ENCODE measurements at places on chromosomes 1 and 21.

DNA sequence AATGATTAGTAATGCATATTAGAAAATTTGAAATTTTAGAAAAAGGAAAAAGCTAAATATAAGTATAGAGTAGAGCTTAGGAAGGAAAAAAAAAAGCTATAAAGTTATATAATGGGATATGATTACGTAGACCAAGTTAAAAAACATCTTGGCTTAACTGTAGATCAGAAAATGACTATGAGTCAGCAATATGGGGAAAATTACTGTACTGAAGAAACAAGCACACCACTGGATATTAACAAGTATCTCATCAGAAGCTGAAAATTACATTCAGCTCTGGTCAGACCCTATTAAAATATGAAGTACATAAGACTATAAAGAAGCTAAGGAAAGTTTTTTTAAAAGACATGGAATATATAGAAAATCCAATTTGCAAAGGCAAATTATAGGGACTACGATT, 19.5 kb downstream of the DNAJC8 start:
- no peak for DNase-seq

- DNase-seq = no peak
Observed at GRCh38 chr1:160547422-160547821, 24.4 kb upstream of the SLAMF6 start.

GRCh38 chr1:10613340-10613739, 138.6 kb downstream of the PEX14 start:
- DNase-seq = no peak

GRCh38 chr1:30264672-30265025, 458.7 kb downstream of the MATN1 start:
- DNase-seq = no peak

GRCh38 chr1:170520601-170521000, 11.4 kb upstream of the GORAB start:
- no peak for DNase-seq

- DNase-seq = no peak
Observed at GRCh38 chr1:85584923-85585322, 4.4 kb downstream of the CCN1 start.

DNA sequence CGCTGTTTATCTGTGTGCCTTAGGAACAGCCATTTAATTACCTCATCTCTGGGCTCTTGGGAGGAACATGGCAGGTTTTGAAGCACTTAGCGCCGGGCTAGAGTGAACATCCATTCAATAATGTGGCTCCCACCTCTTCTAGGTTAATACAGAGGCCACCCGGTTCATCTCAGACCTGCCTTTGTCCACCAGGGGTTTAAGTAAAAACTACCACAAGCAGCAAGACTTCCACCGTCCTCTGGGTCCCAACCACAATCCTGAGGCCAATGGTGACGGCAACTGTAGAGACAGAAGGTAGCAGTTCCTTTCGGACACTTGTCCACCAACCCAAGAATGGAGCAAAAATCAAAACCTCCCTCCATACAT, 924 bp upstream of the DDOST start:
- no peak for DNase-seq

GRCh38 chr1:203860396-203861025, 888 bp upstream of the SNRPE start:
- no peak for DNase-seq

- no peak for DNase-seq
Observed at GRCh38 chr1:174584071-174584470, 136.3 kb downstream of the GPR52 start.

DNA sequence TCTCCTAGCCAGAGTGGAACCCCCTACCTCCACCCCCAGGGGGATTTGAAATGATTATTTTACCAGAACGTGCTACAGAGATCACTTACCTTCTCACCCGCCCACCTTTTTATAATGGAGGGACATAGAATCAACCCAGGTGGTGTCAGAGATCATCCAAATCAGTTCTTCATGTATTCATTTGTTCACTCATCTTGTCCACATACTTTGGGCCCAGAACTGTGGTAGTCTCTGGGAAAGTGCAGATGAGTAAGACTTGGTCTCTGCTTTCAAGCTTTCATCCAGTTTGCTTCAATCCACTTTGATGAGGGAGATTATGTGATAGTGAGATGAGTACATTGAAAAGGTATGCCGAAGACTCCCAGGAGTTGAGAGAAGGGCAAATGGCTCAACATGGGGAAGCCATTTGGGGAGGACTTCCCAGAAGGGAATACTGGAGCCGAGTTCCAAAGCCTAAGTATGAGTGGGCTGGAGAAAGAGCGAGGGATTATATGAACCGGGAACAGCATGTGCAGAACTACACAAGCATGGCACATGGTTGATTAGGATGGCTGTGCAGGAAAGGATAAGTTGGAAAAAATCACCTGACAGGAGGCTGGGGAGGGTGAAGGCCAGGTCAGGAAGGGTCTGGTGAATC, 1.9 kb downstream of the FGGY start:
- no peak for DNase-seq

DNA sequence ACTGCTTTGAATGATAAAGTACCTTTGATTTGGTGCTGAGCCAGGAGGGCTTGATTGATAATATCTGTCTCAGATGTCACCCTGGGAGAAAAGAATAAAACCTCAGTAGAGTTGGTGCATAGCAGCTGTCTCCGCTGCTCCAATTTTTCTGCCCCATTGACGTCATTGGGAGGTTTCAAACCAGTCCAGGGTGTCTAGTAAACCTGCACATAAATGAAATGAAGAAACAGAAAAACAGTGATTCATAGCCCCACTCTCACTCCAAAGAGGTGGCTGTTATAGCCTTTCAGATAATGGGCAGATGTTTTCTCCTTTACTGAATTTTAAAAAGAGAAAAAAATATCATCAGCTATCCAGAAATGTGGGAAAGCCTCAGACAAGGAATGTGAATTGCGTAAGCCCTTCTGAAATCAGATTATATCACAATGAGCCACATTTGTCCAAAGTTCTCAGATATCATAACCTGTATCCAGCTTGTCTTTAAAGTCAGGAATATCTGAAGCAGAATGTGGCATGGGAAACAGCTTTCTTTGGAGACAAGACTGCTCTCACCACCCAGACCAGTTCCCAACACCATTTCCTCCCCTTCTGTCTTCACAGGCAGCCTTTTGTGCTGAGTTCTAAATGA, 351.3 kb upstream of the SGIP1 start:
- DNase-seq = no peak

- no peak for DNase-seq
Observed at GRCh38 chr1:150683914-150684313, 13.0 kb downstream of the GOLPH3L start.

DNA sequence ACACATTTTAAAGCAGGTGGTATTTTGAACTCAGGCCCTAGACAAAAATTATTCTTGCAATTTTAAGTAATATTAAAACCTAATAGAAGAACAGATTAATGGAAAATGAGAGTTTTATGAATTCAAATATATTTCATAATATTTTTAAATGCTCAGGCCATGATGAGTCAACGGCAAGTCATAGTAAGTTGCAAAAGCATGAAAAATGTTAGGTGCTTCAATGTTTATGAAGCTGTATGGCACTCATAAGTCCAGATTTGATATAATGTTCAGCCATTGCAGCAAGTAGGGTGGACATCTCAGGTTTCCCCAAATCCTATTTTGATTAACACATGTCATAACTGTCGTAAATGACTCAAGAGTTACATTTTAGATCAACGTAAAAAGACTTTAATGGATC, 112.6 kb downstream of the GRIK1 start:
- no peak for DNase-seq

DNA sequence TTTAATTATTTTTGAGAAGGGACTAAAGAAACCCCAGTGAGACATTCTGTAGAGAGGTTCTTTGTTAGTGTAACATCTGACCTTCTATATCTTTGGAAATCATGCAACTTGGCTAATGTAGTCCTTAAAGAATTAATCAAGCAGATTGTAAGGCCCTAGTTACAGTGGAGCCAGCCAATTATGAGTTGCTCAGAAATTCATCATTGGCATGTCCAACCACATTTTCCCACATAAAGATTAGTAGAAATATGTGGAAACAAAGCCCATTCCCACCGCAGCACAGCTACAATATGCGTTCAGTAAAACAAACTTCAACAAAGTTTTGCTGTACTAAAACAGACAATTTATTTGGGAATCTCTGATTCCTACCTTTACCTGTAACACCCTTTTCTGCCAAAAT, 27.8 kb downstream of the WNT2B start:
- no peak for DNase-seq

DNA sequence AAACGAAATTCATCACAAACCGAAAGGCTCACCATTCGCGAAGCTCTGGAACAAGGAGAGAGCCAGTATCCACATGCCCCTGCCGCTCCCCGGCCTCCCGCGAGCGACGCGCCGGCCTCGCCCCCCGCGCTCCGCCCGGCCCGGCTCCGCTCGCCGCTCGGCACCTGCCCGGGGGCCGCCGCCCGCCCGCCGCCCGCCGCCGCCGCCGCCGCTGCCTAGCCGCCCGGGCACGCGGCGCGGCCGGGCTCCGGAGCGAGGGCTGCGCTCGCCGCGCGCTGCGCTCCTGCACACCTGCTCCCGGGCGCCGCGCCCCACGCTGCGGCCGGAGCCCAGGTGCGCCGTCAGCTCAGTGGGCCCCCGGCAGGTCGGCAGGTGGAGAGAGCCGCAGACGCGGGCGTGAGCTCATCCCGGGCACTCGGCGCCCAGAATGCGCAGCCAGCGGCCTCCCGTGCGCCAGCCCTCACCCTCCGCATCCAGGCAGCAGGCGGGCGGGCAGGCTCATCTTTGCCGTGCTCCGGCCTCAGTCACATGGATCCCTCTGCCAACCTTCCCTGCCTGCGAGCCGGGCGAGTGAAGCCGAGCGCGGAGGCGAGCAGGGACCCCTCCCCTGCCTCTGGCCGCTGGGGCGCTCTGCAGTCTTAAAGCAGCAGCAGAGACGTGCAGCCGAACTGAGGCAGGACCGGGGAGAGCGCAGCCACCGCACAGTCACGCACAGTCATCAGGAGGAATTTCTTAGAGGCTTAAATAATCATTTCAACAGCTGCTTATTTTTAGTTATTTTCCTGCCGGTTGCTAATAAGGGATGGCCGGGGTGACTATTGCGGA, at the start of gene DSCAM:
Gene DSCAM, minus strand, starts transcription at position 572 of the 825 bp plus-strand sequence. Its CDS starts 497 bp downstream, at position 75.
- DNase-seq = no peak

DNA sequence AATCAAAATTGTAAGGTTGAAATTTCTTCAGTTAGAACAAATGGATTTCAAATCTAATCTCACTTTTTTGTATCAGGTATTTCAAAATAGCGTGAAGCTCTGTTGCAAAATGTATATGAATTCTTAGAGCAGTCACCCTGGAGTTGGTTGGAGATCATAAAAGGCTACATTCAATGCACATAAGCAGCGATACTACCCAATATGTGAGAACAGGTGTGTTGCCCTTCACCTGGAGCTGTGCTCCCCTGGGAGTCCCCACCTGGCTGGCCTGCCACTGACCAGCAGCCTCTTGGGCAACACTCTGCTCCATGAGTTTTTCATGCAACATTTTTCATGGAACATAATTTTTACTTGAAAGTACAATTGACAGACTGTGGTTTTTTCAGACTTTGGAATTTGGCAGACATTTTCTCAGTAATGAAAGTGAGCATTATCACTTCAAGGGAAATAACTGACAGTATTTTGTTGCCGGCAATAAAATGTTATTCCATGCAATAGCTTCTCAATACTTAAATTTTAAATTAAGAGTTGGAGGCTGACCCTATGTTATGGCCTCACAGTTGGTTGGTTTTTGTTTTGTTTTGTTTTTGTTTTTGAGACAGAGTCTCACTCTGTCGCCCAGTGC, 95.1 kb downstream of the ST3GAL3 start:
- no peak for DNase-seq

DNA sequence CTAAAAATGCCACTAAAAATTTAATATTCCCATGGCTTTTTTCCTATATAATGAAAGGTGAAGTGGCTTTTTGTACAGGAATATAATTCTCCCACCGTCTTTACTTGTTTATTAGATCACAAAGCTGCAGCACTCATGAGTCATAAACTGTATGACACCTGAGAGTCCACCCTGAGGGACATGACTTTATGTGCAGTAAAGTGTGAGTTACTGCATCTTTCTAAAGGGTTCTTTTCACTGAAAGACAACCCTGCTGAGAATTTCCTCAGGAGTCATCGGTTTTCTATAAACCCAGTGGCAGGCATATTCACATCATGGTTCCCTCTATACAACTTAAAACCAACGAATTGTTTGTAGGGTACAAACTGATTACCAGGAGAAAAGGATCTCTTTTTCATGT, 77.4 kb downstream of the APP start:
- DNase-seq = no peak

DNA sequence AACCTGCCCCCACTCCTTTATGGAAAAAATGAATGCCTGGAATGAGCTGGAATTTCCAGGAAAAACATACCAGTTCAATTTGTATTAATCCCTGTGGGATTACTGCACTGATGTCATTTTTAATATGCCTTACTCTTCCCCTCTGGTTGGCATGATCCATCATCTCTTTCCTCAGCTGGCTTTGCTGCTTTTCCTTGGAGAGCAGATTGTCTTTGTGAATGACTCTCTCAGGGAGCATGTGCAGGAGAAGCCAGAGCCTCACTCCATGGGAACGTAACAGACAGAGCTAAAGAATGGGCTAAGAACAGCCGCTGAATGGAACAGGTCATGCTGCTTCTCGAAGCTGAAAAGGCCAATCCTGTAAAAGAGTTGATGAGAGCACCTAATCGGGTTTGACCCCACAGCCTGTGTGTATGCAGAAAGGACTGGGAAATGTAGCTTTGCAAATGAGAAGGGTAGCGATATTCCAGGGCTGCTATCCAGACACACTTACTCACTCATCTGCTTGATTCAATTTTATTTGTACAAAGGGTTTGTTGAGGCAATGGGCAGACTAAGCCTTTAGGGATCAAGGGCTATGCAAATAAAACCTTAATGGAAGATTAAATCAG, 20.7 kb downstream of the PHC2 start:
- no peak for DNase-seq

- no peak for DNase-seq
Observed at GRCh38 chr1:173454966-173455524, 22.1 kb upstream of the PRDX6 start.

DNA sequence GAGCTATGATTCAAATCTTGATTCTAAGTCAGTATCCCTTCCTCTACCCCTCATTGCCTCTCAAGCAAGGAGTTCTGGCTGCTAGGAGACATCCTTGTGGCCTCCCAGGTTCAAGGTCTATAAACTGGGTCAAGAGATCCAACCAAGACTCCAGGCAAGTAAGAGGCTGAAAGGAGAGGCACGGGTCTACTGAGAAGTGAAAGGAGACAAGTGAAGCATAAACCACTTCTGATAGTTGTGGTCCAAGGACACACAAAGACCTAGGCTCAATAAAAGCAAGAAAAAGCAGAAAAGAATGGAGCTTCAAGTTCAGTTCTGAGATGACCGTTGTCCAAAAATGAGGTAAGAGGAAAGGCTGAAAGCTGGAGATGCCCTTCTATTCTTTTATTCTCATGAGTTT, 17.8 kb upstream of the PPP2R5A start:
- no peak for DNase-seq

DNA sequence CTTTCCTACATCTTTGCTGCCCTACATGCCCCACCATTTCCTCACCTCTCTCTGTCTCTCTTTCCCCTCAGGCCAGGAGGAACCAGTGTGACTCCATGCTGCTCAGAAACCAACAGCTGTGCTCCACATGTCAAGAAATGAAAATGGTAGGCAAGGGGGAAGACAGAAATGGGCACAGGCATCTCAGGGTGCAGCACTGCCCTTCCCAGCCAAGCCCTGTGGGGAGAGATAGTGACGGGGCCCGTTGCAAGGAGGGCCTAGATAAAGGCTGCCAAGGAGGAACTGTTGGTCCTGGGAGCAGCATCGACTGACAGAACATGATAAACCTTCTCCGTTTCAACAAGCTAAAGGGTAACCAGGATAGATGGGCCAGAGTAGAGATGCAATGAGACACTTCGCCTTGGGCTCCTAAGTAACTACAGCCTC, 12.5 kb upstream of the PIGC start:
- no peak for DNase-seq

GRCh38 chr1:85992791-85993190, 163.8 kb downstream of the COL24A1 start:
- no peak for DNase-seq

Measured in effector memory CD8-positive, alpha-beta T cell (primary cell).